Activated CD4-positive, alpha-beta T cell treated with anti-CD3 and anti-CD28 coated beads for 4 hours (primary cell): ENCODE measurements at places on chromosomes 5 and 9.

DNA sequence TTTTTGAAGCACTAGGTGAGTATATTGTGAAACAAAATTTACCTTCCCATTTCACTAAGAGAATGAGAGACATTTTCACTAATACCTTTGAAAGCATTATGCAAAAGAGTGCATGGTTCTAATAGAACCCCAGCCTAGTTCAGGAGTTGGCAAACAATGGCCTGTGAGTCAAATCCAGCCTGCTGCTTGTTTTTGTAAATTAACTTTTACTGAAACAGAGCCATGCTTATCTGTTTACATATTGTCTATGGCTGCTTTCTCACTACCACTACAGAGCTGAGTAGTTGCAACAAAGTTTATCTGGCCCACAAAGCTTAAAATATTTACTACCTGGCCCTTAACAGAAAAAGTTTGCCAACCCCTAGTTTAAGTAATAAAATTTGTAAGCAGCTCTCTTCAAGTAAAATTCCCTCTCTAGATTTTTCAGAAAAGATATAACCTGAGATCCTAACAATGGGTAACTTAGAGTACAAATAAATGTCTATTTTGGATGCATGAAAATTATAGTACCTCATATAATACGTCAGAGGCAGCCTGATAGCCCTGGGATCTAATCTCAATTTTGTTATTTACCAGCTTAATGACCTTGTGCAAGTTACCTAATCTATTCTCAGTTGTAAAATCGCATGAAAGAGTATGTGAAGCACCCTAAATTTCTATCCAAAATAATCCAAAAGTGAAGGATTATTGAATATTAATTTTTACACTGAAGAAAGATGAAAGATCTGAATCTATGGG, 50.7 kb upstream of the ARL15 start:
- DNase-seq, result no peak

DNA sequence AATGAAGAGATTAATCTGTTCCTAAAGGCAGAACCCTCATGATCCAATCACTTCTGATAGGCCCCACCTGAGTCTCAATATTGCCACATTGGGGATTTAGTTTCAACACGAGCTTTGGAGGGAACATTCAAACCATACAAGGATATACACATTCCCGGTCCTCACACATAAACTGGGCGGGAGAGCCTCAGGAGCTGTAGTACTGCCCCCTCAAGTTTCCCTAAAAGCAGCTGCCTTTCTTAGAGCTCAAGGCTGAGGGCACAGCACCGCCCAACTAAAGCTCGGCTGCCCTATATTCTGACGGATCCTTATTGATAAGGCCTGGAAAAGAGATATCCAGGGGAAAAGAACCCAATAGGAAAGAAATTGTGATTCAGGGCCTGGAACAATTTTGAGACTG, 83.0 kb downstream of the GADD45G start:
- DNase-seq, result no peak

GRCh38 chr9:13447843-13448422, 168.4 kb upstream of the MPDZ start:
- DNase-seq, result no peak

- no peak for DNase-seq
These were observed 830.4 kb downstream of the MAT2B start for GRCh38 chr5:164335837-164336236.

DNA sequence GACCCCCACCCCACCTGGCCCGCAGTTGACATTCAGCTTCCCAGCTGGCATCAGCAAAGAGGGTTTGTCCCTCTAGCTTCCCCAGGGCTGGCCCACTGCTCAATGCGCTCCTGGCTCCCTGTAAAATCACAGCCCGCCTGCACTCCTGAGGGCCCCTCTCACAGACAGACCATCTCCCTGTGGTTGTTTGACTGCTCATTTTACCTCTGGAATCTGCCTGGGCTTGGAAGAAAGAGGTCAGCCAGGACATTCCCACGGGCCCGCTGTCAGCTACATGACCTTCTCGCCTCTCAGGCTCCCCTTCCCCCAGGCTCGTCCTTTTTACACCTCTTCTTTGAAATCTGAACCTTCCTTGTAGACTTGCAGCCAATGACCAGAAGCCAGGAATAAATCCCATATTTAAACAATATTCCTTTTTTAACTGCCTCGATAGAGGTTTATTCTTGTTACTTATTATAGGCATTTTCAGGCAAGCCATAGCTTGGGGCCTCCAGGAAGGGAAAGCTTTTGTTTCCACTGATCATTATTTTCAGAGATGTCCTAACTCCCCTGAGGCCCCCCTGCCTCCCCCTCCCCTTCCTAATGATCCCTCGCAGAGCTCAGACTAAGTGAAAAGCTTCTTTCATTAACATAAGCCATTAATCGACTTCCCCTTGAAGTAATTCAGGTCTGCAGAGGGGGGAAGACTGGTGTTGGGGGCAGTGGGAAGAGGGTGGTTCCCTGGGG, 76.3 kb upstream of the IQGAP2 start:
- DNase-seq, result no peak

DNA sequence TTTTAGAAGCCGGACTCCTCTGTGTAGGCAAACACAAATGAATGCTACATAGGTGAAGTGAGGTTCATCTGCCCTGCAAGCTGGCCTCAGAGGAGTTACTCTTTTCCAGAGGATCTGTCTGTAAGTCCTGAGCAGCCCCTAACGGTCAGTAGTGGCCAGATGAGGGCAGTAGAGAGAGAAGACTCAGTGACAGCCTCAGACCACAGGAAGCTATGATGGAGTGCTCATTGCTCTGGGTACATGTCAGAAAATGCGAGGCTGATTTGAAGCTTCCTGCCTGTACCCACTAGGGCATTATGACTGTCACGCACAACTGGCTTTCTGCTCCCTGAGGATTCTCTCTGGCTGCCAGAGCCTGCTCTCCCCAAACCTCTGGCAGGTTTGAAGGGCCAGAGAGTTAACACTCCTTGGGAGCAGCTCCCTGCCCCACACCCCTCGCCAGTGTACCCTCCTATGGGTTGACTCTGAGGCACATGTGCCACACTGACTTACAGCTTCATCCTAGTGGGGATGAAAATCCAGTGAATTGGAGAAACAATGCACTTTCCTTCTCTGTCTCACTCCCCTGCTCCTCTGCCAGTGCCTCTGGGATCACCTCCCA, 141.5 kb downstream of the GABRG2 start:
- DNase-seq, result no peak

- no peak for DNase-seq
These were observed 32.1 kb downstream of the SNX24 start for GRCh38 chr5:122877518-122877917.

DNA sequence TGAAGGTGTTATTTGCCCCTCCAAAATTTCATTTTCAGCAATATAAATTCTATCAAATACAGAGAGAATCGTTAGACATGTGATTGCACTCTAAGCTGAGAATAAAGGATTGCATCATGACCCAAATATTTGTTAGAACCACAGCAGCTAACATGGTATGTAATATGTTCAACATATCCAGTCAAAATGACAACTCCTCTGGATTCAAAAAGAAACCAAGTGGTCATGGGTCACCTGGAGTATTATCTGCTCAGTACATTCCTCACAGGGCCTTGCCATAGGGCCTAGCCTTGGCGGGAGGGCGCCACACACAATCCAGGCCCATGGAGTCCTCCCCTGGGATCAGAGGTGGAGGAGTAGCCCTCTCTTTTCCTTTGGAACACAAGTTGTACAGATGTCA, 179.2 kb downstream of the HSD17B3 start:
- DNase-seq, result no peak

DNA sequence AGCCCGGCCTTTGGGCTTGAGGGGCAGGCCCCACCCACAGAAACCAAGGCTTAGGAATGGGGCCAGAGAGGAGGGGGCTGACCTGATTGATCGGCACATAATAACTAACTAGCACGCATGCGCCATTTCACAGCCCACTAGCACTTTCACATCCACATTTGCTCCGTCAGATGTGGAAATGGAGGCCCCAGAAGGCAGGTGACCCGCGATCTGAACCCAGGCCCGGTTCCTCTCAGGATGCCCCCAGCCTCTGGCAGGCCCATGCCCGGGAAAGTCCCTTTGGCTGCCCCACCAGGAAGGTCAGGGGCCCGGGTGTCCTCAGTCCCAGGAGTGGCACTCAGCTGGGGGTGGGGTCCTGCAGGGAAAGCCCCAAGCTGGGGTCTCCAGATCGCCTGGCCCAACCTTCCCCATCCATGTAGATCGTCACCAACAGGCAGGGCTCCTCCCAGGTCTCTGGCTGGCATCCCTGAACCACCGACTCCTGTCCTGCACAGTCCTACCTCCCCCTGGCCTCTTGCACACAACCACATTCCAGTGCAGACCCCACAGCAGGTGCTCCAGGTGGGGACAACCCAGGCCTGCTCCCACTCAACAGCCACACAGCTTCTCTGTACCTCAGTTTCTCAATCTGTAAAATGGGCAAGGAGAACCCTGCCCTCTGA, 46.7 kb downstream of the VAV2 start:
- no peak for DNase-seq
